ENCODE measurements at places on chromosomes 16 and 17.

- DNase-seq, result no peak
Observed at GRCh38 chr17:49886036-49886435, 38.2 kb upstream of the TAC4 start.

DNA sequence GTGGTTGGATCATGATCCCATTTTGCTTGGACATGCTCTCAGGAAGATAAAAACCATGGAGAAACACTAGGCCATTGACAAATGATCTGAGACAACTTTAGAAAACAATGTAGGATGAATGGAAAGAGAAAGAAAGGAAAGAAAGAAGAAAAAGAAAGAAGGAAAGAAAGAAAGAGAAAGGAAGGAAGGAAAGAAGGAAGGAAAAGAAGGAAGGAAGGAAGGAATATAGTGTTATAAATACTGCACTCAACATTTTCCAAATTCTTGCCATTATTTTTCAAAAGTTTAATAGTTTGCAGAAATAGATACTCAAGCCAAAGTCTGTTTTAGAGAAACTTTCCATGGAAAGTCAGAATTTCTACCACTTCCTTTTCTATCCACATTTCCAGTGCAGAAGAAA lies 39.2 kb upstream of the CACNG3 start:
- no peak for DNase-seq

DNA sequence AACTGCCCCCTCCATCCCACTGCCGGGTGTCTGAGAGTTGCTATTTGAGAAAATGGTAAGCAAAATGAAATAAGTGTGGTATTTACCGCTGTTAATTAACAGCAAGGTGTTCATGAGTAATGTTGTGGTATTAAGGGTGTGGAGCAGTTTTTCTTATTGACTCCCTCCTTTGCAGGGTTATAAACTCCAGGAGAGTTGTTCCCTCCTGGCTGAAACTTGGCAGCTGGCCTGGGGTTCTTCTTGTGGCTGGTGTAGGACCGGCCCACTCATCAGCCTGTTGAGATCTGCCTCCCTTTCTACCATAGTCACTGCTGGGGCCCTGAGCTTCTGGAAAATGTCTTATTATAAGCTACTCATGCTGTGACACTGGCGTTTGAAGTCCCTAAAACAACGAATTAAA lies 128.6 kb downstream of the SOX9 start:
- peak; percentile 51 for DNase-seq

GRCh38 chr17:51455931-51456330 lies 195.6 kb downstream of the UTP18 start:
- DNase-seq, result no peak

GRCh38 chr17:28193241-28193640 lies 125.8 kb upstream of the TMEM97 start:
- no peak for DNase-seq

DNA sequence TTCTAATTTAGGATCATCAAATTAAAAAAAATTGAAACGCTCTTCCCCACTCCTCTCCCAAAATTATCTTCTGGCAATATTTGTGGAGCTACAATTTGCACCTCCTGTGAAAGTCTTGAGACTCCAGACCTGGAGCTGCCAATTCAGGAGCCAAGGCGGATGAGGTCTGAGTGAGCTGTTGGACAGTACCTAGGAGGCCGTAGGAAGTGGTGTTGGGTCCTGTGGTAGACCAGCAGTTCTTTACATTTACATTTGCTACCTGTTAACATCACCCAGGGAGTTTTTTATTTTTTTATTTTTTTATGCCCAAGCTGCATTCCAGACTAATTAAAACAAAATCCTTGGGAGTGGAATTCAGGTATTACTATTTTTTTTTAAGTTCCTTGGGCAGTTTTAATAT lies 271.0 kb downstream of the PHKB start:
- DNase-seq, result no peak

DNA sequence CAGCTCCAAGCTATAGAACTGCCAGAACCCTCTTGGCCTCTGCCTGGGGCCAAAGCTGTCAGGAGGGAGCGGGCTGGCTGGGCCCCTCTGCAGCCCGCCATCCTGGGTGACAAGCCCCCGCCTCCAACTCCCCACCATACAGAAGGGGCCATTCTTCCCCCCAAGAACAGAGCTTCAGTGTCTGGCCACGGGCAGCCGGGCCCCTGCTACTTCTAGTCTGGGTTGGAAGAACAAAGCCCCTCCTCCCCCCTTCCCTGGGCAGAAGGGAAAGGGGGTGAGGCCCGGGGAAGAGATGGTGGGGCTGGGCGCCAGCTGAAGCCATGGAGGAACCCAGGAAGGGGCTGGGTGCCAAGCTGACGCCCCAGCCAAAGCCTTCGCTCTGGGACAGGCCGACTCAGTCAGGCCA lies 9.0 kb downstream of the NAT9 start:
- DNase-seq, result no peak

DNA sequence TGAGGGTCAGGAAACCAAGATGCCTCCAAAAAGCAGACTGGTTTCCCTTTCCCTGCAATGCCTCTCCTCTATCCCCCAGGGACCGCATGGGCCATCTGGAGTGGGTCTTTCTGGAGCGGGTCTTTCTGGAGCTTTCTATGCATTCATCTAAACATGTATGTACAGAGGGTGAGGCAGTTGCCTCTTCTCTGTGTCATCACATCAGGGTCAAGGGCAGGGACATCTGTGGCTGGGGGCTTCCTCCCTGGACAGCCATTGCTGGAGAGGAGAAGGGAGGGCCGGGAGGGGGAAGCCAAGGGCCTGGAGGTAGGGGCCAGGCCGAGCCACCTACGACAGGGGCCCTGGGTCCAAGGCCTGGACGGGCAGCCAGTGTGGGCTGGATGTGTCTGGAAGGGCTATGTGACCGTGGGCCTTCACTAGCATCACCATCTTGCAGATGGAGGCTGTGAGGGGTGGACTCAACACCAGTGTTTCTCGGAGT lies 840 bp downstream of the ADCY7 start:
- no peak for DNase-seq

DNA sequence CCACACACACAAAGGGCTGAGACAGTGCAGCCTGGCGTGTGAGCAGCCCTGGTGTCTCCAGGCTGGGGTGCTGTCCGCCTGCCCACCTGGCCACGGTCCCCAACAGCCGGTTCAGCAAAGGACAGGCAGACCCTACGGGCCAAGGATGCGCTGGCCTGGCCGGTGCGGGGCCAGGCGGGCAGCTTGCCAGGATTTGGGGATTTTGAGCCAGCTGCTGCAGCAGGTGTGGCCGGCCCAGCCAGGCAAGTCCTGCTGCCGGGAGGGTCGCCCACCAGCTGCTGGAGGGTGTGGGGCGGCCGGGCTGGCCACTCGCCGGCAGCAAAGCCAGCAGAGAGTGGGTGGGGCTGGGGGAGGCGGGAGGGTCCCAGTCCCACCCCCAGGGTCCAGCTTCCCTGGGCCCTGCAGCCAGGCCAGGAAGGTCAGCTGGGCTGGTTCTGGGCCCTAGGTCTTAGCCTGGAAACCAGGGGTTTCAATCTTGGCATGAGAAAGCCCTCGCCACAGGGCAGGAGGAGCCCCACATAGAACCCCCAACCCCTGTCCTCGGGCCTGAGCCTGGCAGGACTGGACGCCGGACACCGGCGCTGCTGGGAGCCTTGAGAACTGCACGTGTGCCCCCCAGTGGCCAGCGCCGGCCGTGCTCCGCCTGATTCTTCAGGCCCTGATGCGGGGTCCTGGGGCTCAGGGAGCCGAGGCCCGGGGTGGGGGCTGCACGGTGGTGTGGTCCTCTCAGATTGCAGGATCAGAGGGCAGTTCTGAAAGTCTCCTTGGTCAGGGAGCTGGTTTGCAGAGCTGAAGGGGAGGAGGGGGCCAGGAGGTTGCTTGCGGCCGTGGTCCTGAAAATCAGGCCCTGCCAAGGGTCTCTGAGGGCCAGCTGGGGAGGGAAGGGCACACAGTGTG lies 17.6 kb upstream of the SSTR5 start:
- peak; percentile 16 for DNase-seq

DNA sequence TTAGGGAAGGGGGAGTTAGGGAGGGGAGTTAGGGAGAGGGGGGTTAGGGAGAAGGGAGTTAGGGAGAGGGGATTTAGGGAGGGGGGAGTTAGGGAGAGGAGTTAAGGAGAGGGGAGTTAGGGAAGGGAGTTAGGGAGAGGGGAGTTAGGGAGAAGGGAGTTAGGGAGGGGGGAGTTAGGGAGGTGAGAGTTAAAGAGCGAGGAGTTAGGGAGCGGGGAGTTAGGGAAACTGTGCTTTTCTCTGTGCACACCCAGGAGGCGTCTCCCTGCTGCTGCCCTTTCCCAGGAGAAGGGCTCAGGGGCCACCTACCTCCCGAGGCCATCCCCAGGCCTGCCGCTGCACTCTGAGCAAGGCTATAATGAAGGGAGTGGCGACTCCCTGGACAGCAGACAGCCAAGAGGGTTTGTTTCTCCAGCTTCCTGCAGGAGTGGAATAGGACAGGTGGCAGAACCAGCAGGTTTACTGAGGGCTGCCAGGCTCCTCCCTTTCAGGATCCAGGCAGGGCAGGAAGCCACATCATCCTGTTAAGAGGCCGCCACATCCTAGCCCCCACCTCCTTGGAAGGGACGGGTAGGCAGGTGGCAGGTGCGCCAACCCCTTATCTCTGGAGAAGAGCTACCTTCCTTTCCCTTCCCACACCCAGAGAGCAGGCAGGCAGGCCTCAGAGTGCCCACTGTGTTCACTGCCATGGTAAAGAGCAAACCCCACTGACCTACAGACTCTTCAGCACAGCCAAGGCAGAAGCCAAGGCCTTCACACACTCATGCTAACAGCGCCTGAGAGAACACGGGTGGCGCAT lies 4.3 kb downstream of the CANT1 start:
- DNase-seq, result peak; percentile 70

GRCh38 chr17:2017274-2017941 lies 7.7 kb downstream of the RTN4RL1 start:
- peak; percentile 68 for DNase-seq

GRCh38 chr16:27426423-27427408 lies 24.7 kb downstream of the IL21R start:
- DNase-seq, result peak; percentile 58

GRCh38 chr16:15811481-15812400 lies 45.1 kb downstream of the MYH11 start:
- peak; percentile 80 for DNase-seq

GRCh38 chr16:12942861-12943260 lies 41.5 kb downstream of the SHISA9 start:
- DNase-seq, result no peak
